ENCODE measurements at places on chromosomes 12 and 14. TPM values are rescaled to one million over a fixed set of nuclear protein-coding genes. Genes with fewer than 3 reads are reported as not detected.

TAS2R43 gene
- 20.5 TPM for total RNA-seq

PTPN6 gene
- total RNA-seq: 11.4 TPM

RFX4 gene
- 0.21 TPM for total RNA-seq

C12orf54 gene
- total RNA-seq: not detected

PMCH gene
- not detected for total RNA-seq

INHBC gene
- not detected for total RNA-seq

KITLG gene
- total RNA-seq: 41.1 TPM
